Activated CD8-positive, alpha-beta memory T cell treated with anti-CD3 and anti-CD28 coated beads for 24 hours (primary cell): ENCODE measurements at places on chromosomes 6 and 20.

- DNase-seq = no peak
Observed at GRCh38 chr6:37507077-37507476, 7.4 kb upstream of the CCDC167 start.

GRCh38 chr6:107493158-107494057 lies 3.5 kb downstream of the SOBP start:
- no peak for DNase-seq

GRCh38 chr20:10467681-10468339 lies 32.7 kb downstream of the SLX4IP start:
- no peak for DNase-seq

DNA sequence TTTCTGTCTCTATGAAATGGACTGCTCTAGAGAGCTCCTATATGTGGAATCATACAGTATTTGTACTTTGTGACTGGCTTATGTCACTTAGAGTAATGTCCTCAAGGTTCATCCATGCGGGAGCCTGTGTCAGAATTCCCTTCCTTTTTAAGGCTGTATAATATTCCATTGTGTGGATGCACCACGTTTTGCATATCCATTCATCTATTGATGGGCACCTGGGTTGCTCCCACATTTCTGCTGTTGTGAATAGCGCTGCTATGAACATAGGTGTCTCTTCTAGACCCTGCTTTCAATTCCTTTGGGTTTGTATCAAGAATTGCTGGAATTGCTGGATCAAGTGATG lies 155.4 kb downstream of the BMP7 start:
- no peak for DNase-seq

DNA sequence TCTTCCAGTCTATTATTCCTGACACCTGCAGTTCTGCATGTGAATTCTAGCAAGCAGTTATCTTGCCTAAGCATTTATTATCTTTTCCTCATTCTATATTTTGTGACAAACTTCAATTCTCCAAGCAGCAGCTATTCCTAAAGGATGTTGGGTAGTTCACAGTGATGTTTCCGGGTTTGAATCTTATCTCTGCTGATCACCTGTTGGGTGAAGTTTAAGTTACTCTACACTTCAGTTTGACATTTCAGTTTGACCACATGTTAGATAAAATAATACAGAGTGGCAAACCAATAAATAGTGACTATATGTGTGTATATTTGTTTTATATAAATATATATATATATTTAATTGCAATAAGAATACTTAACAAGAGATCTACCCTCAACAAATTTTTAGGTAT lies 168.6 kb downstream of the ADGRG6 start:
- no peak for DNase-seq

DNA sequence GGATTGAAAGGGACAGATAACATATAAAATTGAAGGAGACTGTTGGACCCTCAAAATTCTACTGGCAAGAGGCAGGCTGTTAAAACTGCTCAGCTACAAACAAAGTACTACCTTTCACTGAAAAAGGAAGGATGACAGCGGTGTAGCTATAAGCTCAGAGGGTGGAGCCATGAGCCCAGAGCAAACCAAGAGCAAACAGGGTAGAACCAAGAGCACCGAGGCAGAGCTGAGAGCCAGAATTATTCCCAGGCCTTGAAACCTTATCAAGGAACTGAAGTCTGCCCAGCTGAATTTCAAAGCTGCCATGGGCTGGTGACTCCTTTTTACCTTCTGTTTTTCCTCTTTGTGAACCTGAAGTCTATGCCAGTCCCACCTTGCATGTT lies 74.7 kb upstream of the SLC4A11 start:
- no peak for DNase-seq

DNA sequence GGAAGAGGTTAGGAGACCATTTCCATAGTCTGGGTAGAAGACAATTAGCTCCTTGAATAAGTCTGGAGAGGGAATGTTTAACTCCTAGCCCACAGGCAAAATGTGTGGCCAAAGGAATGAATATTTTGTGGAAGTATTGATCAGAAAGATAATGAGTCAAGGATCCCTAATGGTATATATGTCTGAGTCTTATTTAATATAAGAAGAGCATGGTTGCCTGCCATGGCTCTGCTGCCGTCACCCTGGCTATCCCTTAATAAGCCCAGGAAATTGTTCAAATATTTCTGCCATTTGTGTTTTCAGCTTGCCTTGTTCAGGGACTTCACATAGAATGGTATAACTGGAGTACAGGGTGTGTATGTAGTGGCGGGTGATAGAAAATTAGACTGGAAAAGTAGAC lies 18.1 kb upstream of the CALHM6 start:
- no peak for DNase-seq
